H4 (cell line): ENCODE measurements at places on chromosomes 16 and 17. TPM values are rescaled to one million over a fixed set of nuclear protein-coding genes. Genes with fewer than 3 reads are reported as not detected.

The MYH8 gene
- 0.15 and 0.18 TPM in 2 replicates for total RNA-seq

The TMEM238L gene
- total RNA-seq = not detected in 2 replicates

The KCNJ18 gene
- total RNA-seq = 0.35 TPM in 1 of 2 replicates, not detected in the other

DNA sequence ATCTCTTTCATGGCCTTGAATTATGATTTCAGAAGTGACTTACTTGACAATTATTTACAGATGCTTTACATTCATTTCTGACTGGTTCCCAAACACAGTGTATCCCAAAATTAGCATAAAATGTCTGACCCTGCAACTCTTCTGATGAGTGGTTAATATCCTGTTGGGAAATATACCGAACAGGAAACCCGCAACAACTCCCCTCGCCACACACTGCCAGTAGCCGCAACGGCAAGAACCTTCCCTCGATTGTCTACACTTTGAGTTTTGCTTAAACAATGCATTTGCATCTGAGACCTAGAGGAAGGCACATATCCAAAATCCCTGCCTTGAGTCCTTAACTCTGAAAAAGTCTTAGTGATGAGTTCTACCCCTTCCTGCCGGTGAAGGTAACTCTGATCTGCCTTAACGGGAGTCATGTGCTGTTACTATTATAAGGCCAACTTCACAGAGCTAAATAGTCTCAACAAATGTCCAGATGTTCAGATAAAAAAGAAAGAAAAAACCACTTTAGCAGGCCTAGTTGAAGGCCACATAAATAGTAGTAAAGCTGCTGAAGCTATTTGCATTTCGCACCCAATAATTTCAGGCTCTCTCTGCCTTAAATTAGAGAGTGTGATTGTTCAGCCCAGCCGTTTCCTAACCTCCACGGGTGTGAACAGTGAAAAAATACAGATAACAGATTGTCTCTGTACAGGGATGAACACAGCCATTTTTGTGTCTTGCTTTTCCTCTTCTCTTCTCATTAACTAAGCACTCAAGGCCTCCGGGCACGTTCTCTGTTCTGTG, 321.1 kb downstream of the HS3ST3B1 start:
- no peak for DNase-seq

- no peak for DNase-seq
These were observed 217.8 kb upstream of the SOX9 start for GRCh38 chr17:71902894-71903506.

GRCh38 chr17:4548721-4549531, 6.3 kb downstream of the MYBBP1A start:
- DNase-seq = no peak

- DNase-seq = peak; percentile 21
These were observed 52.8 kb downstream of the GSG1L start for GRCh38 chr16:28010671-28011070.

DNA sequence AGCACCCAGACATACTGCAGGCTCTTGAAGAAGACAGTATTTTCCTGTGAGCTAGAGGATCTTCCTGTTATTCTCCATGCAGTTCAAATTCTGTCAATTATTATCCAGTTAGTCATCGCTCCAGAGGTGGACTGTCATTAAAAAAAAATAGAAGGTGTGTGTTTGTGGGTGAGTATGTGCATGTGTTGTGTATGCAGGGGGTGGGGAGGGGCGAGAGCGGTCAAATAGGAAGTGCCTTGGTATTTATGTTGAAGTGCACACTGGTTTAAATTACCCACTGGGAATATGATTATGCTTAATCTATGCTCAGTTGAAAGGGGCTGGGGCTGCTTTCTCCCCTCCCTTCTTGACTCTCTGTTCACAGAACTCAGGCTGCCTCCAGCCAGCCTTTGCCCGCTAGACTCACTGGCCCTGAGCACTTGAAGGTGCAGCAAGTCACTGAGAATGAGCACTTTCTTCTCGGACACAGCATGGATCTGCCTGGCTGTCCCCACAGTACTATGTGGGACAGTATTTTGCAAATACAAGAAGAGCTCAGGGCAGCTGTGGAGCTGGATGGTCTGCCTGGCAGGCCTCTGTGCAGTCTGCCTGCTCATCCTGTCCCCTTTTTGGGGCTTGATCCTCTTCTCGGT, at the start of gene HSD17B2:
TSS of gene HSD17B2 (plus strand) at position 273 of the 632 bp plus-strand sequence. CDS start at position 445, 172 bp downstream.
- no peak for DNase-seq

DNA sequence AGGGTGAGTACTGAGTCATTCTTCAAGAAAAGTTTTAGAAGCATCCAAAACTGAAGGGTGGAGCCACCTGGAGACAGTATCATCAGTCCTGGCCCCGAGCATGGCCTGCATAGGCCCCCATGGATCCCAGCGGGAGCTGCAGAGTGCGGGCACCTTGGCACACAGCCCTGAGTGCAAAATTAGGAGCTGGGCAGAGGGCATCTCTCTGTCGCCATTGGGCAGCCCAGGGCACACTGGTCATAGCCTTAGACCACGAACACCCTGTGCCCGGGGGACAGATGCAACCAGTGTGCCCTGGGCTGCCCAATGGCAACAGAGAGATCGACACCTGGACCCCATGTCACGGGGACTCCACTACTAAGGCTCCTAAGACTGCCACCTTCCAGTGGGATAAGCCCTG, 14.6 kb downstream of the MAPT start:
- no peak for DNase-seq

DNA sequence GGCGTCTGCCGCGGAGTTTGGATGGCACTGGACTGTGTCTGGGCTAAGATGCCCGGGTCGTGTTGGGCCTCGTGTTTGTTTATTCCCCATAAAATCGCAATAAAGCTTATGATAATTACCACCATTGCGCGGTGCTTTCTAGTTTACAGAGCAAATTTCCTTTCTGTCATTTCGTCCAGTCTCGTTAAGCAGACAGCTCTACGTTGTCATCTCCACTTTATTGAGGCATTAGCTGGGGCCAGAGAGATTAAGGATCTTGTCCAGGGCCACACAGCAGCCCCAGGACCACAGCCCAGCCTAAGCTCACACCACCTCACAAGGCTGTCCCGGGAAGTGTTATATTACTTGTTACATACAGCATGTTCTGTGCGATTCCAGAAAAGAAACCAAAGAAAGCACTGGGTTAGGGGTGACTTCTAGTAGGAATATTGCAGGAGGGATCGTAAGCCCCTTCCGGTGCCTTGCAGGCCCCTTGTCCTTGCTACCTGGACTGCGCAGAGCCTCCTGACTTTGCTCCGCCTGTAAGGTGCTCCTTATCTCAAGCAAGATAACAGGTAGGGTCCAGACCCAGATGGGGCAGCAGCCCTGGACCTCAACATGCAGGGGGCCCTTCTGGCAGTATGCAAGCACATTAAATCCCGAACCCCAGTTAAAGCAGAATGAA, 6.3 kb downstream of the NOS2 start:
- no peak for DNase-seq
